T-helper 17 cell (primary cell): ENCODE measurements at places on chromosomes 13 and 19.
A peak's percentile ranks its signal among the peaks of the same experiment; 100 is the strongest.

DNA sequence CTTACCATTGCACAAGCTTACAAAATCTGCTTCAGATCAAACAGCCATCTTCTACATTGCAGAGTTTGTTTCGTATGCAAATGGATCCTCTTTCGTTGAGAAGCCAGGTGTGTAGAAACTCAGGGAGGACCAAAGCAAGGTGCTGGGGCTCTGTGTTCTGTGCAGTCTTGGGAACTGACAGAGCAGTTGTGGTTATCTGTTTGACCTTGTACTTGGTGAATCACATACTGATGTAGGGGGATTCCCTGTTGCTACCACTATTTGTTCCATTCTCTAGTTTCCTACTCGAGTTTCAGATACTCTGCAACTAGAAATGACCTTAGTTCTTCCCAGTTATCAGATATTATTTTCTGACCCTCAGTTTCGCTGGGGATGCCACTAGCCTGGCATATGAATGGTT lies 95.2 kb upstream of the CLDN10 start:
- DNase-seq: no peak

DNA sequence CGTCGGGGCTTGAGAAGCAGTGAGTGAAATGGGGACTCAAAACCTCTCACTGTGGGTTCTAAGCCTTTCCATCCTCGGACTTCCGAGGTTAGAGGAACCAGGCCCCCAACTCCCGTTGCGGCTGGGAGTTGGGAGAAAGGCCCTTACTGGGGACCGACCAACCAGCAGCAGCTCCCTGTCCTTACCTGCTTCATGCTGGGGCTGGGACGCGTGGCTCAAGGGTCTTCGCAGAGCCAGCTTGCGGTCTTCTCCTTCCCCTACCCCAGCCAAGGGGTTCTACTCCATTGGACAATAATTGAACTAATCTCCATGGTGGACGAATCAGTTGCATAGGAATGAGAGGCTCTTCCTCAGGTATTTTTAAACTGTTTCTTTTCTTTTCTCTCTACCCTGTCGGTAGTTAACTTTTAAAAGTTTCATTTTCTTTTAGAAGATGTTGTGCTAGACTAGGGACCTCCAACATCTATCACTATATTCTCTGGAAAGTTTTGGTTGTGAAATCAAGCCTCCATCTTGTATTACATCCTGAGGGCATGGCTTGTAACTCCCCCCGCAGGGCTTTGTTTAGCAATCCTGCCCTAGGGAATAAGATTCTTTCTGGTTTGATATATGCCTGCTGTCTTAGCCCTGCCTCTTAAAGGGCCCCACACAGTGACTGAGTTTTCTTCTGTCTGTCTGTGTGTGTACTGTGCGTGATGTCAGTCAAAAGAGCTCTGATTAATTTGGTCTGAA lies 1027.1 kb upstream of the PCDH9 start:
- no peak for DNase-seq

DNA sequence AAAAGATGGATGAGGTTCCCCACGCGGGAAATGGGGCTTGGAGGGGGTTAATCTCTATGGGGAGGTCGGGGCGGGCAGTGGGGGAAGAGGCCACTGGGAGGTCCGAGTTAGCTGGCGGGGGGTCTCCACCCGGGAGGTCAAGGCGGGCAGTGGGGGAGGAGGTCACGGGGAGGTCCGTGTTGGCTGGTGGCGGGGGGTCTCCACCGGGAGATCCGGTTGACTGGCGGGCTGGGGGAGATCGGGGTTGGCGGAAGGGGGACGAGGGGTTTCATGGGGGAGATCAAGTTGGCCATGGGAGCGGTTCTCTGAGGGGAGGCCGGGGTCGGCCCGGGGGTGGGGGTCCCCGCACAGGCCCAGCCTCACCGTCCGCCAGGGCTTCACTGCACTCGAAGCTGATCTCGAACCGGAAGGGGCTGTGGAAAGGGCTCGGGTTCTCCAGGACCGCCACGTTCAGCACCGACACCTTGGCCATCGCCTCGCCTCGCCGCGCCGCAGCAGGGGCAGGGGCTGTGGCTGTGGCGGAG lies 342 bp downstream of the ASF1B start:
- DNase-seq: no peak

GRCh38 chr13:60286707-60287106 lies 110.3 kb upstream of the TDRD3 start:
- no peak for DNase-seq

DNA sequence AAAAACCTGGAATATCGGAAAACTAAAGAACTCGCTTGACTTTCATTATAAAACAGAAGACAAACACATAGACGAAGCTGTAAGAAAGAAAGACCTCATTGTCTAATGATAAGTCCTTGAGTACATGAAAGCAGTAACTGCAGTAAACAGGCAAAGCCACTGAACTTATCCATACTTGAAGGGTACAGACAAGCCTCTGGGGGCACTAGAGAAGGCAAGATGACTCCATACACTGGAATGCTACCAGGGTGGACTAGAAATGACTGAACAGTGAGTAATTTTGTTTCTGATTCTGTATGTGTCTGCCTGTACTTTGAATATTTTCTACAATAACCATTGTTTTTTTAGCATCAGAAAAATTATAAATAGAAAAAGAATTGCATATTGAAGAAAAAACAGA lies 507.9 kb downstream of the UQCRFS1 start:
- no peak for DNase-seq

DNA sequence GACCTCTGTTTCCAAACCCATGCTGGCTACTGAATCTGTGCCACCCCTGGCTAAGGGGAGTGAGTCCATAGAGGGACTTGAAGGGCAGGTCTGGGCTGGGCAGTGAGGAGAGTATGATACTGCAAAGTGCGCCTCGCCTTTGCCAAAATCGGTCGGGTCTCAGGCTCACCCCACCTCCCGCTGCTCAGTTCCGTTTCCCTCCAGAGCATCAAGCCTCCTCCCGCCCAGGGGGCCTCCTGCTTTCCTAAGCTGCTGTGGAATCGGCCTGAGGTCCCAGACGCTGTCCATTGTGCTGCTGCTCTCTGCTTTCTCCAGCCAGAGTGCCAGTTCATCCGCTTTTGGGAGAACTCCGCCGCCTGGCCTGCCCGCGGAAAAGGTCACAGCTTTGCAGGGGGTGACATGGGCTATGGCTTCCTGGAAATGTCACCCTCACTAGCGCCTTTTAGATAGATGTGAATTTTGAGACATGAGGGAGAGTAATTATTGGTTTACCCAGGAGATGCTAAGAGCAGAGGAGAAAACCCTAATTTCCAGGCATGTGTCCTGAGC lies 1418.4 kb downstream of the UQCRFS1 start:
- DNase-seq: no peak

- no peak for DNase-seq
These were observed 19.7 kb downstream of the CEACAM16 start for GRCh38 chr19:44718441-44719261.

GRCh38 chr13:26855921-26856320 lies 95.3 kb upstream of the GPR12 start:
- DNase-seq: no peak

DNA sequence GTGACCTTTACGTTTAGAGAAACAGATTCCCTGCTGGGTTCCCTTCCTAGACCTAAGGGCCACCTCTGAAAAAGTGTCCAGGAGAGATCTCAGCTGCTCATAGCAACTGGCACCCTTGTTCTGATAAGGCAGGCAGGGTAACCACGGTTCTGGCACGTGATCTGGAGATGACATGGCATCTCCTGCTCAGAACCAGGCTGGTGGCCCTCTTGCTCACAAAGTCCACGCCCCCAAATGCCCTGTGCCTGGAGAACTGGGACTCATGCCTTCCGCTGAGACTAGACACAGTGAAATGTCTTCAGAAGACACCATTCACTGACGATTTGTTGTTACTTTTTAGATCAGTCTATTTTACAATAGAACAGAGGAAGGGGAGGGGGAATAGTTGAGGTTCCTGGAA lies 174.1 kb downstream of the ZNF536 start:
- DNase-seq: no peak

- no peak for DNase-seq
These were observed 99.4 kb upstream of the SERP2 start for GRCh38 chr13:44273991-44274770.

GRCh38 chr13:30418717-30419459 lies 3.4 kb upstream of the UBE2L5 start:
- no peak for DNase-seq

GRCh38 chr13:110554946-110555345 lies 6.6 kb downstream of the RAB20 start:
- DNase-seq: no peak

- no peak for DNase-seq
These were observed 5.1 kb downstream of the REEP6 start for GRCh38 chr19:1495799-1496713.

GRCh38 chr19:51365965-51366388 lies at the start of gene ETFB:
ETFB (minus strand) TSS chr19:51366388; CDS start chr19:51366326, 62 bp downstream.
- no peak for DNase-seq

DNA sequence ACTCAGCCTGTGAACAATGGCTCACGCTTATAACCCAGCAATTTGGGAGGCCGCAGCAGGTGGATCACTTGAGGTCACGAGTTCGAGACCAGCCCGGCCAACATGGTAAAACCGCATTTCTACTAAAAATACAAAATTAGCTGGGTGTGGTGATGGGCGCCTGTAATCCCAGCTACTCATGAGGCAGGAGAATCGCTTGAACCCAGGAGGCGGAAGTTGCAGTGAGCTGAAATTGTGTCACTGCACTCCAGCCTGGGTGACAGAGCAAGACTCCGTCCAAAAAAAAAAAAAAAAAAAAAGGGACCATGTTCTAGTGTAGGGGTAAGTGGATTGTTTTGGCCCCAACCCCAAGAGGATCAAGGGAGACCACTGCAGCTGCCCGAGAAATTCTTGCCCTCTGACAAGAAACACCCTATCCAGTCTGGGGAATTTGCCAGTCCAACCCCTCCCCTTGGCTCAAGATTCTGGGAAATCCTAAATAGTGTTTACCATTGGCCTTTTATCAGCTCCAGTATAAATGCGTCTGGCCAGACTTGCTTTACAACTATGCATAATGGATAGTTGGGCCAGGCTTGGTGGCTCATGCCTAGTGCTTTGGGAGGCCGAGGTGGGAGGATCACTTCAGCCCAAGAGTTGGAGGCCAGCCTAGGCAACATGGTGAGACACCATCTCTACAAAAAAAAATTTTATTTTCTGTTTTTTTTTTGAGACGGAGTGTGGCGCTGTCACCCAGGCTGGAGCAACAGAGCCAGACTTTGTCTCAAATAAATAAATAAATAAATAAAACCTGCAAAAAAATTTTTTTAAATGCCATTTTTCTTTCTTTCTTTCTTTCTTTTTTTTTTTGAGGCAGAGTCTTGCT lies 5.1 kb upstream of the DHDH start:
- no peak for DNase-seq

DNA sequence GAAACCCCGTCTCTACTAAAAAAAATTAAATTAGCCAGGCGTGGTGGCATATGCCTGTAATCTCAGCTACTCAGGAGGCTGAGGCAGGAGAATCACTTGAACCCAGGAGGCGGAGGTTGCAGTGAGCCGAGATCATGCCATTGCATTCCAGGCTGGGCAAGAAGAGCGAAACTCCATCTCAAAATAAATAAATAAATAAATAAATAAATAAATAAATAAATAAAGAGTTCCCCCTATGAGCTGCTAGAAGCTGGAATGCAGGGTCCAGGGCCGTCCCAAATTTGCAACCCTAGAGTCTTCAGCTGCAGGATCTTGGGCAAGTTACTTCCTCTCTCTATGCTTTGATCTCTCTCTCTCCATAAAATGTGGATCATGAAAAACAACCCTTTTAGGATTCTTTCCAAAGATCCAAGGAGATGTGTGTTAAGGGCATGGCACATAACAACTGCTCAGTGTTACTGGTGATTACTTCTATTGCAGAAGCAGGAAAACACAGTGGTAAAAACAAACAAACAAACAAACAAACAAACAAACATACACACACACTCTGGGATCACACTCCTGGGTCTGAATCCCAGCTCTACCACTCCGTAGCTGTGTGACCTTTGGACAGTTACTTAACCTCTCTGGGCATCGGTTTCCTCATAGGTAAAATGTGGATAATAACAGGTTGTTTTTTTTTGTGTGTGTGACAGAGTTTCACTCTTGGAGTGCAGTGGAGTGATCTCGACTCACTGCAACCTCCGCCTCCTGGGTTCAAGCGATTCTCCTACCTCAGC lies 78.8 kb downstream of the CACNA1A start:
- no peak for DNase-seq

DNA sequence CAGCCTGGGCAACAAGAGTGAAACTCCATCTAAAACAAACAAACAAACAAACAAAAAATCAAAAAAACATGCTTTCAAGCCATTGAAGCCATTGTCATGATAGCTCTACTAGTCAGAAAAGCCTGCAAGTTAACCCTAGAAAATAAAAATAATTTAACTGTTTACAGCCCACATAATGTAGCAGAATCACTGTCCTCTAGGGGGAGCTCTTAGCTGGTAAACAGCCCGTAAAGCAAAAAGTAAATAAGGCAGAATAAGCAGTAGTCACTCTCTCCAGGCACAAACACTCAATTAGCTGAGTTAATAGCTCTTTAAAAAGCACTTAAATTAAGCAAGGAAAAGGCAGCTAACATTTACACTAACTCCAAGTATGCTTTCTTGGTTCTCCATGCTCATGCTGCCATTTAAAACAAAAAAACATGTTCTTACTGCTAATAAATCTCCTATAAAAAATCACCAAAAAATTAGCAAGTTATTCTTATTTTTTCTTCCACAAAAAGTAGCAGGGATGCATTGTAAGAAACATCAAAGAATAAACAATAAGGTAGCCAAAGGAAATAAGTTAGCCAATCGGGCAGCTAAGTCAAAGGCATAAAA lies 11.3 kb downstream of the LILRB4 start:
- DNase-seq: no peak

DNA sequence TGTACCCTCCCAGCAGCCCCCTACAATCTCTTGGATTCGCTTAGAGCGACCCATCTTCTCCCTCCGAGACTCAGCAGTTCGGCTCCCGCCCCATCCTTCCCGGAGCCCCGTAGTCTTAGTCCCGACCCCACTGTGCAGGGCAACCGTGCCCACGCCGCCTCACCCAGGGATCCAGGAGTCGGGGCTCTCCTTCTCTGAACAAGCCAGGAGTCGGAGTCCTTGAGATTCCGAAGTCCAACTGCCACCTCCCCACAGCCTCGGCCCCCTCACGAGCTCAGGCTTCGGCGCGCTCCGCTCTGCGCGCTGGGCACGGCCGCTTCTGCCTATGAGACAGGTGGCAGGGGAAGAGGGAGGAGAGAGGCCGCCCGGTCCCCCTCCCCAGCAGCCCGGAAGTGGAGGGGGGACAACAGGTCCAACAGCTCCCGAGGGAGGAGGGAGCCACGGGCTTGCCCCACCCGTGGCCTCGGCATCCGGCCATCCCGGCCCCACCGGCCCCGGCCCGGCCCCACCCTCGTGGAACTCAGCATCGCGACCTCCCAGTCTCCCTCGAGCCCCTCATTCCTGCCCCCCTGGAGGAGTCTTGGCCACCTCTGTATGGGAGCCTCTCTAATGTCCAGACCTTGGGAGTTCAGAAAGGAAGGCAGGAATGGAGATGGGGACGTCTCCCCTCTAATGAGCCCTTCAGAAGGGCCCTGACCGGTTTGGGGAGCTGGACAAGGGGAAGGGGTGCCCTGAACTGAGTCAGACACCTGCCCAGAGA lies at the start of gene PHLDB3:
TSS of gene PHLDB3 (minus strand) at position 321 of the 760 bp plus-strand sequence. CDS start 628 bp downstream, outside the sequence.
- DNase-seq: peak; percentile 28

DNA sequence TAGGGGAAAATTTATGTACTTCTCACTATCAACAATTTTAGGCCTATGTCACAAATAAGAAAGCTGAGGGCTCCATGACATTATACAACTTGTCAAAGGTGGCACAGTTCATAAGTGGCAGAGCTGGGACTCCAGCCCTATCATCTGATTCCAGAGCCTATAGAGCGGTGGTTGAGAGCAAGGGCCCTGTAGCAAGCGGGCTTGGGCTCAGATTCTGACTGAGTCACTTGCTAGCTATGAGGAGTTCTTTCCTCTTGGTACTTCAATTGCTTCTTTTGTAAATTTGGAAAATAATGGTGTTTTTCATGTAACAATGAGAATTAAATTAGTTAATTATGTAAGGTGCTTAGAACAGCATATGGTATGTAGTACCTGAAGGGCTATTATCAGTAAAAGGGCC lies 28.7 kb upstream of the FAM216B start:
- no peak for DNase-seq
